ENCODE measurements at places on chromosomes 12 and 14.

- DNase-seq = no peak
Measured at GRCh38 chr12:79964100-79964627, 29.3 kb upstream of the PPP1R12A start.

- DNase-seq = no peak
Measured at GRCh38 chr14:77491056-77491455, 7.6 kb downstream of the ISM2 start.

DNA sequence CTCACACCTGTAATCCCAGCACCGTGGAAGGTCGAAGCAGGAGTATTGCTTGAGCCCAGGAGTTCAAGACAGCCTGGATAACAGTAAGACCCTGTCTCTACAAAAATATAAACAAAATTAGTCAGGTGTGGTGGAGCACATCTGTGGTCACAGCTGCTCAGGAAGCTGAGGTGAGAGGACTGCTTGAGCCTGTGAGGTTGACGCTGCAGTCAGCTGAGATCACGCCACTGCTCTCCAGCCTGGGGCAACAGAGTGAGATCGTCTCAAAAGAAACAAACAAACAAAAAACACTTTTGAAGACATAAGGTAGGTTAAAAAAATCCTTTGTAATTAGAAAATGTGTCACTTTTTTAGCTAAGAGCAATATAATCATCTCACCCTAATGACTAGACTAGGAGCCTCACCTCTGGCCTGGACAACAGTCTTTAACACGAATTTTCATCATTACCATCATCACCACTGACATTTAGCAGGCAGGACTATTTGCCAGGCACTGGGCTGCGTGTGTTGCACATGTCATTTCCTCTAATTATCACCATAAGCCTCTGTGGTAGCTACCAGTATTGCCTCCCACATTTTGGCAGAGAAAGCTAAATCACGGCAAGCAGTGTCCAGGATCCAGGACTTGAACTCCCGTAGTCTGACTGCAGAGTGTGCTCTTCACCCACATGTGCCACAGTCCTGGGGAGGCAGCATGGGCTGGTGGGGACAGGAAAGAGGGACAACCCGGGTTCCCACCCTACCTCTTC is 4.6 kb upstream of the SYCP3 start:
- DNase-seq = no peak

- DNase-seq = peak; percentile 76
Measured at GRCh38 chr14:64721391-64721791, 17.2 kb downstream of the PLEKHG3 start.

GRCh38 chr12:53118751-53119300 is 15.5 kb downstream of the SOAT2 start:
- no peak for DNase-seq

DNA sequence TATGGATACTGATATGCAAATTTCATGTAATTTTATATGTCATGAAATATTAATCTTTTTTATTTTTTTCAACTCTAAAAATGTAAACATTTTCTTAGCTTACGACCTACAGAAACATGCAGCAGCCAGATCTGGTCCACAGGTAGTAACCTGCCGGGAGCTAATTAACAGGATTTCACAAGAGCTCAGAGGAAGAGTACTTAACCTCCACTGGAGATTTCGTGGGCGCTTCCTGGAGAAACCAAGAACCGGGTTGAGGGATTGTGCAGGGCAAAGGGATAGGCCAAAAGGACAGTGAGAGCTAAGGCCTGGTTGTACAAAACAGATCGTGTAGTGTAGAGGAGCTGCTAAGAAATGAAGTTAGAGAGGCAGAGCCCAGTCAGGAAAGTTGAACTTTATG is 315.7 kb downstream of the PAWR start:
- no peak for DNase-seq

- DNase-seq = no peak
Measured at GRCh38 chr14:94953541-94954260, 183.8 kb upstream of the GSC start.

DNA sequence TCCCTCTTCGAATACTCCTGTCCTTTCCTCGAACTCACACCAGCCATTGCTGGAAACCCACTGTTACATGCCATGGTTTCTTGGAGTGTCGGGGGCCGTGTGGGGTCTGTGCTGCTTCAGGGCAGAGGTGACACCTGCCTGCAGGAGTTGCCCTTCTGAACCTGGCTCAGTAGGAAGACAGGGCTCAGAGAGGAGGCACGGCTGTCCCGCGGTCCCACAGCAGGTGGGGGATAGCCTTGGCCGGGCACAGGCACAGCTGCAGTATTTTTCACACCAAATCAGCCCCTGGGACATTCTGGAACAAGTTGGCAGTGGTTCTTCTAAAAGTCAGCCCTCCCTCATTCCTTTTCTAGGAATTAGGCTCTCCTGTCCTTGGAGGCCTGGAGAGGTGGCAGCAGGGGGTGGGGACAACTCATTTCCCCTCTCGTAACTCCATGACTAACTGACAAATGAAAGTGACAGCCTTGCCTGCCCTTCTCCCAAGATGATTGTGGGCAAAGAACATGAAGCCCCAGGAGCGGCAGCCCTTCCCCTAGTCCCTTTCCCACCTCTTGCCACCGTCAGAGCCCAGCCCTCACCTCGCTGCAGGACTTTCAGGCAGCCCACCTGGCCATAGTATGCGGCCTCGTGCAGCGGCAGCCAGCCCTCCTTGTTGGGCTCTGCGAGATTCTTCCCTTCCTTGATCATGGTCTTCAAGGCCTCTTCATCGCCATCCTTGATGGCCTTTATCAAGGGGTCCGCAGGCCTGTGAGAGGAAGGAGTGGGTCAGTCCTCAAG is 22.4 kb downstream of the ASB2 start:
- DNase-seq = no peak

GRCh38 chr12:128813883-128814282 is 9.9 kb downstream of the SLC15A4 start:
- peak; percentile 20 for DNase-seq

- no peak for DNase-seq
Measured at GRCh38 chr14:39452680-39453079, 20.4 kb upstream of the FBXO33 start.

- no peak for DNase-seq
Measured at GRCh38 chr12:122159882-122160281, 14.1 kb downstream of the IL31 start.

DNA sequence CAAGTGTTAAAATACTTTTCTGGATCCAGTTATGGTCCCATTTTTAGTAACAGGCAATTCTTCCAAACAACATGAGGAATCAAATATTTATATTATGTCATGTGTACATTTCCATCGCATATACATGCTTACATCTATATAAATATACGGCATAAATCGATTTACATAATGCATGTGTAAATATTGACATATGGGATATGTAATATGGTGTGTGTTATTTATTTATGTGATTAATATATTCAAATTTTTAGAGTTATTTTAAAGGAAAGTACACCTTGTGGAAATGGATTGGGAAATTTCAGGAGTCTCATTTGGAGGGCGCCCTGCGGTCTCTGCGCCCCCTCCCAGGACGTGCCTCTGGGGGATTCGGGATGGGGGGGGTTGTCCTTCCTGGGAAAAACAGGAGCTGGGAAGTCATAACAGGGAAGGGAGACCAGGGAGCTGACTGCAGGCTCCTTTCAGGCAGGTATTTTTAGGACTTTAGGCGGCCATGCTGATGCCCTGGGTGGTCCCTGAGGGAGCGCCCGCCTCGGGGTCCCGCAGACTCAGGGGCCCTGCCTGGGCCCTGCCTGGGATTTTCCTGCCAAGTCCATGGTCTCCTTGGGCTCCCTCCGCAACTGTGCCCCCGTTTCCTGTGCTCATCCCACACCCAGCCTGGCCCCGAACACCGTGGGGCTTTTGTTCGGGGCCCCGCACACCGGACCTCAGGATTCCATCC is 82.7 kb upstream of the SFSWAP start:
- DNase-seq = no peak

DNA sequence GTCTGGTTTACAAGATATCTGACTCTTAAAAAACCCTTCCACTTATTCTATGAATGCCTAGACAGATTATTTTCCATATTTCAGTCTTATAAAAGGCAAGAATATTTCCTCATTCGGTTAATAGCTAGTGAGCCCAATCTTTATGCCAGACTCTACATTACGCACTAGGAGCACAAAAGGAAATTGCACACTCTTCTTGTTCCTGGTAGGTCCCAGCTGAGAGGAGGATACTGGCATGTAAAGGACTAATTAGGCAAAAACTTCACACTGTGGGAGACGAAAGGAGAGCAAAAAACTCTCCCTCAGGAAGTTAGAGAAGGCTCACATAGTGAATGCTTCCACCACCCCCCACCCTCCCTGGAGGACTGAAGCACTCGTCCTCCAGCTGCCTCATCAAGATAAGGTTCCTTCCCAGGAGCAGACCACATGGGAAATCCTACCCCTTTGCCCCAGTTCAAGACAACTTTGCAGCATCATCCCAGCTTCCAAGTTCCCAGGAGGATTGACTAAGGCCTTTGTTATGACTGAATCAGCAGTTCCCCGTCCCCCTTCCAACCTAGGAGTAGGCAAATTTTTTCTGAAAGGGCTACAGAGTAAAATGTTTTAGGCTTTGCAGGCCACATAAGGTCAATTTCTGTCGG is 14.5 kb downstream of the CAPZA3 start:
- peak; percentile 88 for DNase-seq

GRCh38 chr12:71688961-71689570 is 3.2 kb downstream of the TMEM19 start:
- no peak for DNase-seq

DNA sequence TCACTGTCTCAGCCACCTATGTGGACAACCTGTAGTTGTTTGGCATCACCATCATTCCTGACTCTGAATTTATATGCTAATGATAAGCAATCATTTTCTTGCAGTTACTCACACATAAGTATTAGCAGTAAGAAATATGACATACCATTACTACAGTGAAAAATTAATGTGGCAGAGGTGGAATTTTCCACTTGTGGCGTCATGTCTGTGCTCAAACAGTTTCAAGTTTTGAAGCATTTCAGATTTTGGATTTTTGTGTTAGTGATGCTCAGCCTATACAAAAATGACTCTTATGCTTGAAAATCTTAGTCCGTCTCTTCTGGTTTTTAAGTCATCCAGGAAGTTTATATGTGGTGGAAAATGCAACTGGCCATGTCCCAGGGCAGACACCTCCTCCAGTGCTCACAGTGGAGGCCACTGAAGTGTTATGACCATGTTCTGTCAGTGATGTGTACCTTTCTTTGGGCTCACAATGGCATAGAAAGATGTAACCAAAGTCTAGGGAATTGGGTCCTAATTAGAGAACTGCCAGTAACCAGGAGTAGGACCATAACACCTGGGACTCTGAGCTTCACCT is 220.6 kb downstream of the SYT1 start:
- DNase-seq = no peak

Measured in choroid plexus epithelial cell (primary cell).